Cardiac muscle cell (in vitro differentiated cells and primary cell): ENCODE measurements at places on chromosomes 6 and 20. TPM values are rescaled to one million over a fixed set of nuclear protein-coding genes. Genes with fewer than 3 reads are reported as not detected.

SRMS gene
- not detected in 2 replicates for polyA plus RNA-seq

IL20RA gene
- 0.86 and 3.5 TPM in 2 replicates for polyA plus RNA-seq

HRH3 gene
- not detected in 2 replicates for polyA plus RNA-seq

UBR2 gene
- 10.9 and 13.7 TPM in 2 replicates for polyA plus RNA-seq

SIRPG gene
- polyA plus RNA-seq: not detected in 2 replicates

ADAM33 gene
- 0.45 and 0.56 TPM in 2 replicates for polyA plus RNA-seq

HLA-F gene
- polyA plus RNA-seq: 0.29 and 0.84 TPM in 2 replicates
